ENCODE measurements at places on chromosomes 3 and 15. TPM values are rescaled to one million over a fixed set of nuclear protein-coding genes. Genes with fewer than 3 reads are reported as not detected.

- DNase-seq: no peak
Observed at GRCh38 chr3:139095803-139096466, 51.2 kb upstream of the PRR23C start.

DNA sequence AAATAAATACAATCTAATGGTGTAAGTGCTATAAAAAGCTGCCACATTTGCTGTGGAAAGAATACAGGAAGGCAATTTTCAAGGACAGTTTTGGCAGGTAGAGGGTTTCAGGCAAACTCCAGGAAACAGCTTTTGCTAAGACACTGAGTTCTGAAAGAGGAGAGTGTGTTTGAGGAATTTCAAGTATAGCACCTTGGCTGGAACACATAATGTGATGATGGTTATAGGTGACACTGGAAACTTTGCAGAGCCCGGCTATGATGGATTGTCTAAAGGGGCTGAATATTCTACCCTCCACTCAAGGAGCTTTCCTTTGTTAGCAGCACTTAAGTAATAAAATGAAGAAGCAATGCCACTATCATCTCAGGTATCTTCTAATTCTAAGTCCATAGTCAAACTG, 209.4 kb upstream of the TGFBR2 start:
- DNase-seq: no peak

UACA gene
- 131 TPM for polyA plus RNA-seq

FAM98B gene
- polyA plus RNA-seq: 71.5 TPM

GRCh38 chr15:70558406-70559264, 204.7 kb downstream of the UACA start:
- no peak for DNase-seq

LYZL4 gene
- not detected for polyA plus RNA-seq

DNA sequence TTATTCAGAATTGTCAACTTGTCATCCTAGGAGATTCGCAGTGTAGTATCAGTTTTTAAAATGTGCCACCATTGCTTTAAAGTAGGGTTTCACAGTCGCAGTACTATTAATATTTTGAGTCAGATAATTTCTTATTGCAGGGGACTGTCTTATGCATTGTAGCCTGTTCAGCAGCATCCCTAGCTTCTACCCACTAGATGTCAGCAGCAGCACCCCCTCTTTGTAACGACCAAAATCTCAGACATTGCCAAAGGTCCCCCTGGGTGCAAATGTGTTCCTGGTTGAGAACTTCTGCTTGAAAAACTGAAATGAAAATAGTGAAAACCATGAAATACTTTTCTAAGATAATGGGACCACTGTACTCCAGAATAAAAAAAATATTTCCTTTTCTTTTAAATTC, 474.8 kb downstream of the CNTN3 start:
- no peak for DNase-seq

DNA sequence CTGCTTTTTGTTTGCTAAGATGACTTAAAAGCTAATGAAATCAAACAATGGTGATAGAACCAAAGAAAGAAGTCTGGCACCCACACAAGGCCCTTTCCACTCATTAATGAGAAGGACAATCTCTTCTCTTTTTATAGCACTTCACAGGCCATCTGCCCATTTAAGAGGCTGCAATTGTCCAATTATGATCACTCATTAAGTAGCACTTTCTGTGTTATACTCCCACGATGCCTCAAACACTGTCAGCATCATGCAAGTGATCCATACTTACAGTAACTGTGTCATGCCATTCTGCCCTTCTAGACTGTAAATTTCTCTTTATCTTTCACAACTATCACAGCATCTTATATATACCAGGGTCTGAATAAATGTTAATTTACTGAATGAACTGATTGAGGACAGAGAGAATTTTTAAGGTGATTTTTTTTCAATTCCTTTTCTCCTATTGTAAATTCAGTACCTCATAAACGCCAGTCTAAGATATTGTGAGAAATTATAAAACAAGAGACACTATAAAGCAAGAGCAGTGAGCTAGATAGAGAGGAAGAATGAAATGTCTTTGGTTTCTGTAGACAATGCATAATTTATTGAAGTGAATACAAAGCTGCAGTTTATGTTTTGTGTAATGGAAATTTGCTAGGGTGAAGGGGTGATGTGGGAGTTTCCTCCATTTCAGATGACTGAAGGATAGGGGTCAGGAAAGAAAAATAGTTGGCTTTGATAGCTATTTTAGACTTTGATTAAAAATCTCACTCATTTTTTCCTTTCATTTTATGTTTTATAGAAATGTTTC, 17.3 kb downstream of the CD200 start:
- no peak for DNase-seq

DNA sequence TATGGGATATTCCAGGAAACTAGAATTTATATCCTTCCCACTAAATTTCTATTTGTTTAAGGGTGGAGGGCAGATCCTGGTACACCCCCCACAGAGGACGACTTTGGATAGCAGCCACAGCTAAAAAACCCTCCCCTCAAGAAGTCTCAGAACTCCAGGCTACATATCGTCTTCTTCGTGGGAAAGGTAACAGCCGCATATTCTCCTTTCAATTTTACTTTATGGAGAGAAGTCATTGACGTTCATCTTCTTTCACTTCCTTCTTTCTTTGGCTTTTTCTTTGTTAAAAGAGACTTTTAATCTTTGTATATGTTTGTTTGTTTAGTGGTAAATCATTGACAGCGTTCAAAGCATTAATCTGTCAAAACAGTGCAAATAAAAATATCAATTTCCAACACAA, 36.3 kb downstream of the TRIP4 start:
- no peak for DNase-seq

DNA sequence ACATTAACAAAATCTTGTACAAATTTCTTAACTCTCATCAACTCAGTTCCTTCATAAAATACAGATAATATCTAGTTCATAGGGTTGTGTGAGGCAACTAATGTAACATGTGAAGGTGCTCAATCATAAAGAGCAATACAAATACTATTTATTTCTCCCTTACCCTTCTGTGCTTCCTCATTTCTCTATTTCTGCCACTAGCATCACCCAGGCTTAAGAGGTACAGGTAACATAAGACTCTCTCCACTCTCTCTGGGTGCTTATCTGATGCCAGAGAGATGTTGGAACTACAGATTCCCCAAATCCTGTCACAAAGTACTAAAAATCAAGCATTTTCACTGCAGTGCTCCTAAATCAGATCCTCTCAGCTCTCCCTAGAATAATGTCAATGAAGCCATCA, 74.9 kb downstream of the DPH6 start:
- no peak for DNase-seq

DNA sequence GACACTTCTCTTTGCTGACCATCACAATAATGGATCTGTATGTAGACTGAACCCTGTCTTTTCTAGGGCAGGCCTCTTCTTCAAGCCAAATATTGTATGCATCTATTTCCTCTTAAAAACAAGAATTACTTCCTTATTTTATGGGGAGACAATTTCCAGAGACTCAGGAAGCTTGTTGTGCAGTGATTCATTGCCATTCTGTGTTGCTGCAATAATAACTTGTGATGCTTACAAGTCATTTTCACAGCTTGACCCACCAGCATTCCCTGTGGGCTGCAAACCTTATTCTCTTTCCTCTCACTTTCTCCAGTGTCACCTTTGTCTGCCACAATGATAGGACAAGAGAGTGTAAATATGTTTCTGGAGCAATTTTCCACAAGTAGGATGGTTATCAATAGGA, 276.7 kb upstream of the SGO1 start:
- no peak for DNase-seq

Measured in left renal cortex interstitium (tissue), 4 donors.